ENCODE measurements at places on chromosomes 2 and 18. TPM values are rescaled to one million over a fixed set of nuclear protein-coding genes. Genes with fewer than 3 reads are reported as not detected.

DNA sequence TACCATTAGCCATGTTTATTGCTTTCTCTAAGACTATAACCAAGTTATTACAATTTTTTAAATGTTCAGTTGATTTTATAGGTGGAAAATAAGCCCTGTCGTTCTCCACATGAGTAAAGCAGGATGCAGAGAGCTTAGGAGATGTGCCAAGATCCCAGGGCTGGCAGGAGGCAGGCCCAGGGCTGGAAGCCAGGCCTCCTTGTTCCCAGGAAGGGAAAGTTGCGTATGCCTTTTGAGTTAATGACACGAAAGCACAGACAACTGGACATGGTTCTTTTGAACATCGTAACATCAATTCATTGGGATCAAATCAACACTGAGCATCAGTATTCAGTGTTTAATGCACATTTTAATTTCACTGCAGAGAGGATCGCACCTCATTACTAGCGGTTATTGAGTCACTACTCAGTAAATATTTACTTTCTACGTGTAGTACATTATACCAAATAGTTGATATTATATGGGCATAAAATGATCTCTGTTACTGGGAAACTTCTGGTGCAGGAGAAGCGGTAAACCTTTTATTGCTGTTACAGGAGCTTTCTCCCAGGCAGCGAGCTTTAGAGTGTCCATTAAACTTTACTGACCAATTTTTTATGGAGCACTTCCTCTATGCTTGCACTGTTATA, 60.0 kb downstream of the RNF144A start:
- DNase-seq, result no peak

- no peak for DNase-seq
Measured at GRCh38 chr18:62446511-62446910, 76.3 kb upstream of the ZCCHC2 start.

DNA sequence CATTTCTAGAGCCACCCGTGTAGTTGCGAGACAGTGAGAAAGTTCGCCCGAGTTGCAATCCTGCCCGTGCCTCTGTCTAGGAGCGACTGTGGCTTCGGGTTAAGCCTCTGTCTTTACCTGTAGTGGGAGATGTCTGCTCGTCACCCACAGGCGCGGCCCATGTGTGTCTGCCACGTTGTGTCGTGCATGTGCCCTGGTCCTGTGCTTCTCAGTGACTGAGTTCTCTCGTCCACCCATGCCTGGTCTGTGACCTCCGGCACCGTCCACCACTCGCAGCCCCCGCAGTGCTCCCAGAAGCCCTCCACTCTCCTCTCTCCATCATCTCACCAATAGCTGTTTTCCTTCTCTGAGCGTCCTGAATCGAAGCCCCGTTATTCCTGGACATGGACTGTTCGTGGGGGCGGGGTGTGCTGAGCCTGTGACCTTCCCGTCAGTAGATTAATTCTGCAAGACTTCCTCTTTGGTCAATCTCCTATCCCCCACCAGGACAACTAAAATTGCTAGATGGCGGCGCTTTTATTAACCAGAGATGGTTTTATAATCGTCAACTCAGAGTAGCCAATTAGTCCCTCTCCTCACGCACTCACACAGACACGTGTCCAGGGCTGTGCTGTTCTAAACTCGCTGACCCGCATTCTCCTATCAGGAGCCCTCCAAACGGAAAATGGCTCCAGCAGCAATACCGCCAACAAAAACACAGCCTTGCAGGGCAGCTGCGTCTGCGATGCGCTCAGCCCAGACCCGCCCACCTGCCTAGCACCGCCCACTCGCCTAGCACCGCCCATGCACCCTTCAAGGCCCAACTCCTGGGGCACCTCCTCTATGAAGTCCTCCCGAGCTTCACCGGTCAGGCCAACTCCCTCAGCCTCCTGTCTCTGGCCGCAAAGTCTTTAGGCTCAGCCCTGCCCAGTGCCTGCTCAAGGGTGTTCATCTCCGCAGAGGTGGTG, 119.4 kb downstream of the TWIST2 start:
- DNase-seq, result no peak

GRCh38 chr2:61282104-61282590, 120.2 kb downstream of the C2orf74 start:
- DNase-seq, result no peak

DNA sequence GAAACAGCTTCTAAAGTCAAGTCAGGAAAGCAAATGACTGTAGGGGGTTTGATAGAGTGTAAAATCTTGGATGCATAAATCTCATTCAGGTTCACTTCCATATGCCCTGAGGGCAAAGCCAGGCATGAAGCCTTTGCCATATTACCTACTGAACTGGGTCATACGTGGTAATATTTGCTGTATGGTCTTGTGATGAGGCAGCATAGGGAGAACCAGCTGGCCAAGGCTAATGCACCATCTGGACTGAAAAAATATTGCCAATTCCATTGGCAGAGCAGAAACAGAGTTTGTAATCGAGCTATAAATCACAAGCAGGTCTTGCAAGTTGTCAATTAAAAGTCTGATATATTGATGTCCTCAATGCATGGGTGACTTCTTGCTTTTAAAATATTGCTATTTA, 243.8 kb downstream of the ERBB4 start:
- DNase-seq, result no peak

DNA sequence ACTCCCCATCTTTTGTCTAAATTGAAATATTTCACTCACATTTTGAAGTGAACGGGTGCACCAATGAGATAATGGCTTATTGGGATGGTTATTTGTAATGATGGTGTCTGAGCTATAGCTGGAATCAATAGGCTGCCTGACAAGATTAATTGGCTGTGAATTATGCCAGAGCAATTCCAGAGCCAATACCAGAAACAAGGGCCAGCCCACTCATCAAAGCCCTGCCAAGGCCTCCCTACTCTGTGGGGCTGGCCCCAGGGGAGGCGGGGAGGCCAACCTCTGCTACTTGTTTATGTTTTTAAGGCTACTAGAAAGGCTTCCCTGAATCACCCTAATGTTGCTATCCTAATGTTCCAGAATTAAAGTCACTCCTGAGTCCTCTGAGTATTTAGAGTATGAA, 29.1 kb upstream of the NEMP2 start:
- no peak for DNase-seq

- no peak for DNase-seq
Measured at GRCh38 chr2:20108655-20109396, 57.4 kb upstream of the LAPTM4A start.

DNA sequence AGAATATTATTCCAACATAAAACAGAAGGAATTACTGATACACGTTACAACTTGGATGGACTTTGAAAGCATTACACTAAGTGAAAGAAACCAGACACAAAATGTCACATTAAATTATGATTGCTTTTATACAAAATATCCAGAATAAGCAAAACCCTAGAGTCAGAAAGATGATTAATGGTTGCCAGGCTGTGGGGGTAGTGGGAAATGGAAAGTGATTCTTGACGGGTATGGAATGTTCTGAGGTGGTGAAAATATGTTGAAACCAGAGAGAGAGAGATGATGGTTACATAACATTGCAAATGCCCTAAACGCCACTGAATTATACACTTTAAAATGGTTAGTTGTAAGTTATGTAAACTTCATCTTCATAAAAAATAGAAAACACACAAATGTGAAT, 1057.2 kb upstream of the TMEFF2 start:
- DNase-seq, result no peak

DNA sequence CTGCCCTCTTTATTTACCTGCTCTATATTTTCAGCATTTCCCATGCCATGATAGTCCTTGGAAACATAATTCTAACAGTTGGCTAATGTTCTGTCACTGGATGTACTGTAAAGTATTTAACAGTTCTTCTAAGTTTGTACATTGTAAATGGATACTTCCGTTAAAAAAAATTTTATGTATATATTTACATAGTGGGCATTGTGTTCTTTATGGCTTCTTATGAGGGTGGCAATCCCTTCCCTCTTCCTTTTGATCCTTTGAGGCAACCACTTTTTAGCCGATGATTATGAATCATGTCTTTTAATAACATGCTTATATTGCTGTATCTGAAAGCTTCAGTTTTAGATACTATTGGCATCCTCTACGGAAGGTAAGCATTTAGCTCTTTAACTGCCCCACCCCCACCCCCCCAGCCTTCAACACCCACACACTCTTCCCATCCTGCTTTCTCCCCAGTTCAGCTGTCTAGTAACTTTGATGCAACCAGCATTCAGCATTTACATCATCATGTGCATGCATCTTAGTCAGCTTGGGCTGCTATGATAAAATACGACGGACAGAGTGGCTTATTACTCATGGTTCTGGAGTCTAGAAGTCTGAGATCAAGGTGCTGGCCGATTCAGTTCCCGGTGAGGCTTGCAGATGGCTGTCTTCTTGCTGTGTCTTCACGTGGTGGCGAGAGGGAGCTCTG, 21.0 kb upstream of the EDAR start:
- no peak for DNase-seq

GRCh38 chr2:231397928-231398294, 2.4 kb downstream of the B3GNT7 start:
- DNase-seq, result peak; percentile 86

- DNase-seq, result no peak
Measured at GRCh38 chr2:45647986-45648520, 3.4 kb upstream of the PRKCE start.

Gene MYO7B
- under 0.01 TPM for total RNA-seq

Gene TRABD2A
- total RNA-seq, result 3.5 TPM

Gene LOXHD1
- total RNA-seq, result not detected

Gene RBM45
- total RNA-seq, result 19.9 TPM
